ENCODE measurements at places on chromosomes 5 and 9. TPM values are rescaled to one million over a fixed set of nuclear protein-coding genes. Genes with fewer than 3 reads are reported as not detected.

The FBP1 gene
- 0.80 TPM for total RNA-seq

The C5orf52 gene
- total RNA-seq = not detected

The LIFR gene
- total RNA-seq = 21.3 TPM

GRCh38 chr9:5842929-5843793, 10.2 kb upstream of the ERMP1 start:
- DNase-seq = no peak

GRCh38 chr9:87236546-87236945, 261.1 kb upstream of the DAPK1 start:
- no peak for DNase-seq

GRCh38 chr5:122182491-122182921, 53.2 kb downstream of the ZNF474 start:
- DNase-seq = no peak

DNA sequence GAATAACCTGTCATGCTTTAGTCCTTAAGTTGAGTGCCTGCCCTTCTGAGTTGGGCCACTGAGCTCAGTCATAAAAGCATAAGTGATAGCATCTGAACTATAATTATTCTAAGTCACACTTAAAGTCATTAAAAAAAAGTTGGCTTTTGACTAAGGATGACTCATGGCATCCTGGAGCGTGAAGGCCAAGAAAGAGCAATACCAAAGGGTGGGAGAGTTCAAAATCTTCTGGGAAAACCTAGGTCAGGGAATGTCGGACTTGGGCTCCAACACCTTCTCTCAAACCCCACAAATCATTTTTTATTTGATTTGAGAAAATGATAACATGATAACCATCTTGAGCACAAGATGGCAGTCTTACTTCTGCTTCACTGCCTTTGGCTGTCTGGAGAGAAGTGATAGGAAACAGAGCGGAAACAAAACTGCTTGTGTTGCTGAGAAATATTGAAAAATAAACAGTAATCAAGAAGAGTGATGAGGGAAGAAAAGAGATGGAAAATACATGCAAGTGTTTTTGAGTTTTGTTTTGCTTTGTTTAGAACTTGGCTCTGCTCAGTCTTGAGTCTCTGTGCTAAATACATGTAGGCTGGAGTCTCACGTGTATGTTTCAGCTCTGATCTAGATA, 16.9 kb upstream of the NTRK2 start:
- DNase-seq = no peak

DNA sequence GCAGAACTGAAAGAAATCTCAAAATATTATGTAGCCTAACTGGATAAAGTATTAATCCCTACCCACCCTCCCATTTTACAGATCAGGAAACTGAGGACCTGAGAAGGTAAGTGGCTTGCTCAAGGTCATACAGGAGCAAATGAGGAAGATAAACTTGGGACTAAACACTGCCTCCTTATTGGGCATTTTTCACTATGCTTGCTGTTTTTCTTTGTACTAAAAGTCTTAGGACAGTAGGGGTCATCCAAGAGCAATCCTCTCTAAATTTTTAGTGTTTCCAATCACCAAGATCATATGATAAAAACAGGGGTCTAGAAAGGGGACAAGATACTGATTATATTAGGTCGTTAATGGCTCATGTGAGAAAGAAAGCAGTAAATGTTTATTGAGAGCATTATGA, 80.8 kb downstream of the RORB start:
- DNase-seq = no peak

- no peak for DNase-seq
These were observed 33.1 kb upstream of the HTR4 start for GRCh38 chr5:148687427-148687826.

- DNase-seq = no peak
These were observed 120.6 kb downstream of the FOCAD start for GRCh38 chr9:20804489-20805250.

DNA sequence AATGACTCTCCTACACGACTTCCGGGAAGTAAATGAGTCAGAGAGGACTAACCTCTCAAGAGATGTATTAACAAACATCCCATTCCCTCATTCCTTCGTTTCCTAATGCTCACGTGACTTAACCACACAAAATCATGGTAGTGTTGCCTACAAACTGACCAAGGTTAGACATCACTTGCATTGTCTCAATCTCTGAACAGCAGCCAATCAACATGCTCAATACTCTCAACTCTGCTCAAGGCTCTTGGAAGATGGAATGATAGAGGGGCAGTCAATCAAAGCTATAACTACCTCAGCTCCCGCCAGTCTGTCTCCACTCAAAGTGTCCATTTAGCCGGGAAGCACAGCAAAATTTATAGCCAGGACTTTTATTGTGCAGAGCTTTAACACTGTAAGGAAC, 143.8 kb upstream of the PIK3R1 start:
- DNase-seq = no peak

DNA sequence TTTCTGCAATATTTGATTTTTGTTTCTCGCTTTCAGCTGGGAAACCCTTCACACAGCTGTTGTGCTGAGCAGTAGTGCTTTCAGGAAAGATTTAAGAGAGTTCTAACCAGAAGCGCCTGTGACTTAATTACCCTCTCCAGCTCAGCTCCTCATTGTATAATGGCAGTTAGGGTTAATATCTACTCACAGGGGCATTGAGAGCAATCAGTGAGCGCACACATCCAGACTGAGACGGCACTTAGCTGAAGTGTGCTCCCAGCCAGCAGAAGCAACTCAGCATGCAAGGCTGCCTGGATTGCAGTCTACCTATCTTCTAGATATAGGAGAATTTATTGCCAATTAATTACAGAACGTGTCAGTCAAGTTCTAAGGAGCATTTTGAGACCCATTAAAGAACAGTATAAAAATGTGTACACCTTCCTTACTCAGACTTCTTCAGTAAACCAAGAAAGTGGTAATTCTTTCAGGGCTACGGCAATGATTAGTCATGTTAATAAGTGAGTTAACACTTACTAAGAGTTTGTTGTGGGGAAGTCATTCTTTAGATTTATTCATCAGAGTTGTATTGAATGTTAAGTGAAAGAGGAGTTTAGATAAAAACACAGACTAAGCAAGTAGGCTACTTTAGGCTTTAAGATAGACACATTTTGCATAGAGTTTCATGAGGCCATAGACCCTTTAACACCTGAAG, 111.7 kb upstream of the PCAT7 start:
- DNase-seq = no peak
